ENCODE measurements at places on chromosomes 7 and 10.

GRCh38 chr10:30455816-30456215 lies 21.8 kb downstream of the MAP3K8 start:
- no peak for DNase-seq

- peak; percentile 65 for DNase-seq
Measured at GRCh38 chr10:20492447-20492846, 404.7 kb downstream of the NEBL start.

DNA sequence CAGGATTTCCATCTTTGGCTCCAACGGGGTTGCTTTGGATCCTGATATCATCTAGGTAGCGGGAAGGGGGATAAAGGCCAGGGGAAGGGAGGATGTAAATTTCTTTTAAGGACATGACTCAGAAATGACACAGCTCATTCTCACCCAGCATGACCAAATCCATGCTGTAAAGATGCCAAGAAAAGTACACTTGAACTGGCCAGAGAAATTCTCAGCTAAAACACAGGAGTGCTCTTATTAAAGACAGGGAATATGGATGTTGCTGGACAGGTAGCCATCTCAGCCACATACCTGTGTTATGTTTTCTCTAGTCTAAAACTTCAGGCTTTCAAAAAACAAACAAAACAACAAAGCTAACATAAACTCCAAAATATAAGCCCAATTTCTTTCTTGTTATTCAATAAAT lies 68.3 kb downstream of the NAMPT start:
- peak; percentile 3 for DNase-seq

- no peak for DNase-seq
Measured at GRCh38 chr7:121504482-121504881, 108.4 kb upstream of the FAM3C start.

GRCh38 chr7:121020249-121020988 lies 31.9 kb downstream of the CPED1 start:
- DNase-seq: peak; percentile 79

GRCh38 chr7:30648744-30649540 lies 33.3 kb downstream of the CRHR2 start:
- no peak for DNase-seq

DNA sequence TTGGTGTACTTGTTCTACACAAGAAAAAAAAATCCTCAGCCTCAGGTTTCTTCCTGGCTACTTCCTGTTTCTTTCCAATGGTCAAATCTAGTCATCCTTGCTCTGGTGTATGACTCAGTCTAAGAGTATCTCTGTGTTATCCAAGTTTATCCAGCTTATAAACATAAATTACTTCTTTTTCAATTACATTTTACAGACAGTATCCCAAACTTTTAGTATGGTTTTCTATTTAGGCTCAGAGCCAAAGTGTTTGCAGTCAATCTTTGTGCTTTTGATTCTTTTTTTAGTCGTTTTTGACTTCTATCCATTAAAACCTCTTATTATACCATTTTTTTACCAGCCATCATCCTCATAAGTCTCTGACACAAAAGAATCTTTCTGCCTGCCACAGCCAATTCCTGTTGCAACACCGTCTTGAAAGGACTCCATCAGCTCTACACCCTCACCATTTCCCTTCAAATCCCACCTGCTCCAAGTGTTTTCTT lies 294.6 kb downstream of the PTEN start:
- peak; percentile 65 for DNase-seq

GRCh38 chr7:100465702-100466311 lies 1.7 kb upstream of the SPACDR start:
- DNase-seq: peak; percentile 25

DNA sequence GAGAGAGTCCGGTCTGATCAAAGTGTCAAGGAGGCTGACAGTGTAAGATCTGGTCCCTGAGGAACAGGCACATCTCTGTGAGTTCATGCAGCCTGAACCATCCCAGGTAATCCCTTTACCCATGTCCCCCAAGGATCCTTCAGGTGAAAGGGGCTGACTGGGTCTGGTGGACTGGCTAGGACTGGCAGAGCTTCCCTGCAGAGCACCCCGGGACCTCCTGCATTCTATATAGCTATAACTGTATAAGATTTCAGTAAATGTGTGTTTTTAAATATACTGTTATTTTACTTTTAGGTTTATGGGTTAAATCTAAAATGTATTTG lies 246.8 kb downstream of the ELMO1 start:
- DNase-seq: no peak

- DNase-seq: no peak
Measured at GRCh38 chr10:14020037-14020664, 310.6 kb downstream of the FRMD4A start.

GRCh38 chr7:141119187-141119586 lies 45.3 kb downstream of the TMEM178B start:
- DNase-seq: no peak

DNA sequence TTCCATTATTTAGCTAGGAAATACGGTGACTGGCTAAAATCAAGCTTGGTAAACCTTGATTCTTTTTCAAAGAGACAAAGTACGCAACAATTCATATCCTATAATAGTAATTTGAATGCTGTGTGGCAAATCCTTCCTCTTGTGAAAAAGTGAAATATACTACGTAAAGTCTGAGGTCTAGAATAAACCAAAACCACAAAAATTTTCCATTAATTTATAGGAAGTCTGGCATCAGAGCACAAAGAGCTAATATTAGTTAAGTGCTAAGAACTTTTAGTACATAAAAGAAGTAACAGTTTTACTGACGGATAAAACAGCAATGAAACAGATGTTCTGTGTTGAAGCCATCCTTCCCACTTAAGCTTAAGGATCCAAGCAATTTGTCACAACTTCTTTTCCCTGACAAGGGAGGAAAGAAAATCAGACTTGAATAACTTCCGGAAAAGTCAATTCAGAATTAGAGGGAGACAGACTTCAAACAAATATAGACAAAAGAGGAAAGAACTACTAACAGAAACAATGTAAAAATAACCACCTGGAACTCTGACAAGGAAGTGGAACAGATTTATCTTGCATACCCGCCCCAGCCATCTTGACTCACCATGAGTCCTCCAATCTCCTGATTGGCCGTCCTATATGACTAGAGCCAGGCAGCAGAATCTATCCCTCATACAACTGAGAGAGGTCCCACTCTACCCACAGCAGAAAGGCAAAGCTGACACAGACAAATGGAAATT lies 34.6 kb downstream of the RHEB start:
- DNase-seq: peak; percentile 87

GRCh38 chr10:107409522-107409921 lies 245.0 kb upstream of the SORCS1 start:
- DNase-seq: peak; percentile 44

GRCh38 chr7:32079510-32079909 lies 9.3 kb upstream of the PDE1C start:
- no peak for DNase-seq

DNA sequence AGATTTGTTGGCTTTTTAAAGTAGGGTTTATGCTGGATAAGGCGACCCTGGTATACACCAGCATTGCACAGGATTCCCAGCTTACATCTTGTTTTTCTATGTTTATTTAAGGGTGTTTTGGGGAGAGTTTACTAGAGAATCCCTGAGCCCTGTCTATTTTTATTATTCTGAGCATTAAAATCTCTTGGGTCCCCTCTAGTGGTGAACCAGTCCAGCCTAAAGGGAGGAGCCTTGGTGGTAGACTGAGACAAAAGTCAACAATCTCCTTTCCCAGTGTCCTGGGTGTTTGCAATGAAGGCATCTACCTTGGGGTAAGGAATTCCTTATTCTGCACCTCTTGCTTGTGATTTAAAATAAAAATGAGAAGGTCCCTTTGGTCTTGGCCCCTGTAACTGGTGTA lies 38.2 kb downstream of the ANTXRL start:
- no peak for DNase-seq

DNA sequence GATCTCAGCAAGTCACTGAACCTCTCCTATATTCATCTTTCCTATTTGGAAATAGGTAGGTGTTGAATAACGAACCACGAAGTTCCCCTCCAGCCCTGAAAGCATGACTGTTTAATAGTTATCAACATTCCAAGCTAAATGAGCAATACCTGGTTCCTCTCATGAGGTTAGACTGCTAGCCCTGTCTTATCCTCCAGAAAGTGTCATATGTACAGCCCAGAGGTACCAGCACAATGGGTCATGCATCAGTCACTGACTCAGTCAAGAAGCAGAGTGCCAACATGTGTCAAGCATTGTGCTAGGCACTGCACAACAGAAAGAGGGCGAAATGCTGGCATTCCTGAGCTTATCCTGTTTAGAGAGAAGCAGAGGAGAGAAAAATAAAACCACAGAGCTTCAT lies 70.0 kb downstream of the AMPH start:
- no peak for DNase-seq

GRCh38 chr7:55132890-55133551 lies 114.2 kb downstream of the EGFR start:
- DNase-seq: peak; percentile 5

DNA sequence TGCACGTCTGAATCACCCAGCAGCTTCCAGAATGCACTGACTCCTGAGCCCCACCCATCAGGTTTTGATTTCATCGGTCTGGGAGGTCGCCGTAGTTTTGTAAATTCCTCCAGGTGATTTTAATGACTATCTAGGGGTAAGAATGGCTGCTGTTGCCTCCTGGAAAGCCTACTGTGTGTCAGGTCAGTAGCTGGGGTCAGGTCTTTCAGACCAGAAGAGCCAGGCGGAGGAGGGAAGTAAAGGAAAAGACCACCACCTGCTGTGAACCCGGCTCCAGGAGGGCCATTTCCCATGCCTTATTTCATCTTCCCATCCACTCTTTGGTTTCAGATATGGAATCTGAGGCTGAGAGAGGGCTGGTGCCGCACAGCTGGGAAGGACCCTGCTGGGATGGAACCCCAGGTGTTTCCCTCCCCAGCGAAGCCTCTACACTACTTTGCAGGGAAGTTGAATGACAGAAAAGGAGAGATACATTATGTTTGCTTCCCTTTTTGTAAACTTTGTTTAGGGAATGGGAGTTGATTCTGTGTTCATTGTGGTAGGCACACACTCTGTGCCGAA lies 19.8 kb downstream of the ADAMTS14 start:
- DNase-seq: no peak

DNA sequence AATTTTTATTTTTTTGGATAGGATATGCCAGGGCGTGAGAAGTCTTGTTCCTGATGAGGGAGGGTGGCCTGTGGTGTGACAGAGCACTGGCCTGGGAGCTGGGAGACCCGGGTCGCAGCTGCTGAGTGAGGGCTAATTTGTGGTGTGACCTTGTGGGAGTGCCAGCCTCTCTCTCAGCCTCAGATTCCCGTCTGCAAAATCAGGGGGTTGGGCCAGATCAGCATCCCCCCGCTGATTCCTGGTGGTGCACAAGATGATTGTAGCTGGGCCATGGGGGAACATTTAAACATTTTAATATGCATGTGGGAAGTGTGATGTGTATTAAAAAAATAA lies 14.9 kb downstream of the TSPAN15 start:
- DNase-seq: no peak

- no peak for DNase-seq
Measured at GRCh38 chr7:2003451-2003930, 229.3 kb downstream of the MAD1L1 start.

- no peak for DNase-seq
Measured at GRCh38 chr10:77125231-77125630, 512.4 kb downstream of the KCNMA1 start.

GRCh38 chr7:44052771-44053365 lies 8.4 kb downstream of the DBNL start:
- DNase-seq: no peak

DNA sequence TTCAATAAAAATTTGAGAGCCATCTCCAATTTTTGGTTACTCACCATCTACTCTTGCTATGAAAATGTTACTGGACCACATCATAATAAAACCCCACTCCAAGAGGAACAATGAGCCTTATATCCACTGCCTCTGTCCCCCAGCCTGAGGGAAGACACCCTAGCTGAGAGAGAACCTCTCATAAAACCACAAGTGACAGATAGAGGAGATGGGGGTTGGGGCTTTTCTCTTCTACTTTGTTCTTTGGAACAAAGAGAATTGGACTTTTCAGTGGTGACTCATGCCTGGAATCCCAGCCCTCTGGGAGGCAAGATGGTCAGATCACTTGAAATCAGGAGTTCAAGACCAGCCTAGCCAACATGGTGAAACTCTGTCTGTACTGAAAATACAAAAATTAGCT lies 27.6 kb upstream of the TAS2R16 start:
- DNase-seq: no peak

DNA sequence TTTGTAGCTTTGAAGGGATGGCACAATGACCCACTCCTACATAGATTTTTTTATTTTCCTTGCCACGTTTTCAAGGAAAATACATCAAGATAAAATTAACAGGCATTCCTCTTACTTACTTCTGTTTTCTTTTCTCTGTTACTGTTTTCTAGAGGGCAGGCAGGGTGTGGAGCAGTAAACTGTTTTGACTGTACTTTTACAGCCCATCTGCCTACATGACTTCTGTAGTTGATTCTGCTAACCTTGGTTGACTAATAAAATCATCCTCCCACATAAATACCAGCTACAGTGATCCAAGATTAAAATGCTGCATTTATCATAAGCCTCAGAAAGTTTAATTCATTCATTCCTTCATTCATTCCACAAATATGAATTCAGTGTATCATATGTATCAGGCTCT lies 158.5 kb downstream of the TRIL start:
- no peak for DNase-seq

DNA sequence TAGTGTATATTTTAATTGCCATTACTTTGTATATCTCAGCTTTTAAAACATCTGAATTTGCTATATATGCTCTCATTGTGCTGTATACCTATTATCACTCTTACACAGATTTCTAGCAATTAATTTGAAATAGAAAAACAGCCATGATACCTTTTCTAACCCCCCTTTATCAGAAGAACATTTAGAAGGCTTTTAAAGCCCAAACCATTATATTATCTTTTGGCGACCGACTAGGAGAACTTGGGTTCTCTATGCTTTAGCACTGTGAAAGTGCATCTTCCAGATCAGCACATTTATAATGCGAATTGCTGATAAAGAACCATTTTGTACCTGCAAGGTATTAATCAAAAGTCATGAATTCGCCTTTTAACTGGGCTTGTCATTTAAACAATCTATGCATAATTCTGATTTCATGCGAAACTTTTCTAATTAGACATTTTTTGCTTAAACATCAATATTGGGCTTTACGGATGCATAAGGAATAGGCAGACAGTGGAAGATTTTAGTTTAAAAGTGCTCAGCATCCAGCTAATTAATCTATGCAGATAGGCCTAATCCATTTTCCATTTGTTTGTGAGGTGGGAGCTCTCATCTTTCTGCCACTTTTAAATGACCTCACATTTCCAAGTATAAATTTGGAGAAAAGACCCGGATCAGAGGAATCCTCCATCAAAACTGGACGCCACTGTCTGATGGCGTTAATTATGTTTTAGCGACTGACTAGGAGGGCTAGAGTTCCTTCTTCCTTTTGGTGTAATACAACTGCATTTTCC lies 1.2 kb upstream of the MLLT10 start:
- DNase-seq: no peak

All from MV-4-11 (cell line).